ENCODE measurements at places on chromosomes 2 and 18.

DNA sequence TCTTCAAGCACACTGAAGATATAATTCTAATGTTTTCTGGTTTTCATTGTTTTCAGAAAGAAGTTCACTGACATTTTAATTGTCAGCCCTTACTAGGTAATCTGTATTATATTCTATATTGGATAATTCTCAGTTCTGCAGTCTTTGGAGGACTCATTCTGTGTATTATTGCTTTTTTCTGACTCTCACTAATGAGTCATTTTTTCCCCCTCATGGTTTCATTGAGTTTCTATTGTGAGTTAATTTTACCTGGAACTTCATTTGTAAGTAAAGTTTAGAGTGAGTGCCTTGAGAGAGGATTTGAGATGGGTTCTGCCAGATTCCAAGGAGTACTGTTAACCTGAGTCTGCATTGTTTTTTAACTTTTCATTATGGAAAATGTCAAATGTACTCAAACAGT is 90.4 kb upstream of the LYPD1 start:
- DNase-seq = no peak

DNA sequence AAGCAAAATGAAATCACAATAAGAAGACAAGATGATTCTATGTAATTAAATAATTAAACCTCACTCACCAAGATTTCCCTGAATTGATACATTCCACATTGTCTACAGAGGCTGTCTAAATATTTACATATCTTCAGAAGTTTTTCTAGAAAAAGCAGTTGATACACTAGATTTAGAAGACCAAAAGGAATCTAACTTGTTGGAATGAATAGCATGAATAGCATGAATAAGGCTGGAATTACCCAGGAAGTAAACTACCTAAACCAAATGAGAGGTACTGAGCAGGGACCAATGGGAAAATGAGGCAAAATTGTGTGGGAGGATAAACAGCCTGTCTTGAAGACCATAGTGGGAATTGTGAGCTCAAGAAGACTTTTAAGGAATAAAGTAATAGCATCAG is 479.7 kb downstream of the TXNL1 start:
- DNase-seq = no peak

DNA sequence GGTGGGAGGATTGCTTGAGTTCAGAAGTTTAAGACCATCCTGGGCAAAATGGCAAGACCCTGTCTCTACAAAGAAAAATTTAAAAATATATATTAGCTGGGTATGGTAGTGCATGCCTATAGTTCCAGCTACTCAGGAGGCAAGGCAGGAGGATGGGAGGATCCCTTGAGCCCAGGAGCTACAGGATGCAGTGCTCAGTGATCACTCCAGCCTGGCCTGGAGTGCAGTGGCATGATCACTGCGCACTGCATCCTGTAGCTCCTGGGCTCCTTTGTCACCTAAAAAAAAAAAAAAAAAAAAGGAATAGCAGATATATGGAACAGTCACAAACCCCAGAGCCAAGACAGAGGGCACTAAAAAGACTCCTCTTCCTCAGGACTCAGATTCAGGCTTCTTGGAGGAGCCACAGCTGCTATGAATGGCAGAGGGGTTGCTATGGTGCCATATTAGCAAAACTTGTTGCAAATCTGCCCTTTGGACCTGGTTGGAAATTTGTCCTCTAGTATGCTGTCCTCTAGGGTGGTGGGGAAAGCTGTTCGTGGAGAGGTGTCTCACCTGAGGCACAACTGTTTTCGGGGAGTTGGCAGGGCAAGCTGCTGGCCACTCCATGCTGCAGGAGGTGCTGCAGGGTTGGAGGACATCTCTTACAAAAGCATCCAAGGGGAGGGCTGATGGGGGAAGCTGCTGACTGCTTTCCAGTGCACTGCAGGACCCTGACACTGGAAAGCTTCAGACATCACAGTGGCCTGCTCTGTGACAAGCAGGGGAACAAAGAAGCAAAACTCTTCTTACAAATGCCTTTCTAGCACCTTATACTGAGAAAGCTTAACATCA is 22.7 kb downstream of the CYP20A1 start:
- DNase-seq = no peak

GRCh38 chr2:70043252-70043875 is 43.9 kb upstream of the PCBP1 start:
- peak; percentile 69 for DNase-seq

GRCh38 chr2:98731041-98731893 is at the start of gene MGAT4A:
Gene MGAT4A (minus strand): TSS chr2:98731132. CDS start chr2:98726332, 4,800 bp downstream.
- DNase-seq = peak; percentile 79

DNA sequence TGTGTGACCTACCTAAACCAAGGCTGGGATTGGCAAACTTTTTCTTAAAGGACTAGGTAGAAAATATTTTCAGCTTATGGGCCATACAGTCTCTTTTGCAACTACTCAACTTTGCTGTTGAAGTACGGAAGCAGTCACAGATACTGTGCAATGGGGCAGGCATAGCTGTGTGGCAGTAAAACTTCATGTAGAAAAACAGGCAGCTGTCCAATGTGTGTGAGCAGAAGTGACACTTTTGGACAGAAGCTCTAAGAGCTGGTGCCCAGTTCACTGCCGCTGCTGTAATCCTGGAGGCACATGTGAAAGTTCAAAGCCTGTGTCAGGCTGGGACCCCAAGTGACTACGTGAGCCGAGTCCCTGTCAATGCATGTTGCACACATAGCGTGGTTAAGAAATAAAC is 46.7 kb downstream of the MAPK4 start:
- DNase-seq = no peak

- no peak for DNase-seq
Observed at GRCh38 chr2:8067784-8068336, 614.0 kb upstream of the ID2 start.

GRCh38 chr2:1088192-1088860 is 137.7 kb downstream of the SNTG2 start:
- DNase-seq = no peak

- no peak for DNase-seq
Observed at GRCh38 chr2:199692489-199692888, 158.5 kb downstream of the FTCDNL1 start.

DNA sequence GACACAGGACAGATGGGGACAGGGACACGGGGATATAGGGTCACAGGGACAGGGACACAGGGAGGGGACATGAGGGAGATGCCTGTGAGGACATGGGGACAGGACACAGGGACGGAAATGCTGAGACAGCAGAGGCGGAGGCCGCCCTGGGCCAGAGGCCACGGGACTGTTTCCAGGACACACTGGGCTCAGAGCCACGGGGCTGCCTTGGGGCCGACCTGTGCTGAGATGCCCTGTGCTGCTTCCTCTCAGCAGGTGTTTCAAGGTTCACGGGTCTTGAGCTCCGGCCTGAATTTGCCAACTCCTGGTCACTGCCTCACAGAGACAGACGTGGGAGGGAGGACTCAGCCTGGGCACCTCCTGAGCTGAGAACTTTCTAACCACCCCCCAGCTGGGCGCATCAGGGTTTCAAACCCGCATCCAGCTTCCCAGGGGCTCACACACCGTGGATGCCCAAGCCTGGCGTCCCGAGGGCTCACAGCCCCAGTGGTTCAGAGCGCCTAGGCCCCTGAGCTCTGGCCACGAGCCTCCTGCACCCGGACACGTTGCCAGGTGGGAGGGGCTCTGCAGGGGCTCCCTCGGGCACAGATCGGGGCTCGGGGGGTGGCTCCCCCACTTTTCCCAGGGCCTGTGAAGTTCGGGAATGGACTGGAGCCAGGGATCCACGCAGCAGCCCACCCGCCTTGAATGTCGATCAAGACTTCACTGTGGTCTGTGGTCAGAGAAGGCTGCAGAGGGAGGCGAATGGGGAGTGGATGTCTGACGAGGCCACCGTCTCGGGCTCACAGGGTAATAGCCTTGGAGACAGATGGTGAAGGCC is 64.1 kb downstream of the SLC66A2 start:
- no peak for DNase-seq

GRCh38 chr2:54549917-54550518 is 93.9 kb downstream of the SPTBN1 start:
- DNase-seq = no peak

- no peak for DNase-seq
Observed at GRCh38 chr2:742221-742620, 65.0 kb upstream of the TMEM18 start.

- DNase-seq = no peak
Observed at GRCh38 chr2:222941510-222942032, 80.7 kb downstream of the ACSL3 start.

GRCh38 chr2:225400060-225400511 is 576 bp downstream of the NYAP2 start:
- no peak for DNase-seq

DNA sequence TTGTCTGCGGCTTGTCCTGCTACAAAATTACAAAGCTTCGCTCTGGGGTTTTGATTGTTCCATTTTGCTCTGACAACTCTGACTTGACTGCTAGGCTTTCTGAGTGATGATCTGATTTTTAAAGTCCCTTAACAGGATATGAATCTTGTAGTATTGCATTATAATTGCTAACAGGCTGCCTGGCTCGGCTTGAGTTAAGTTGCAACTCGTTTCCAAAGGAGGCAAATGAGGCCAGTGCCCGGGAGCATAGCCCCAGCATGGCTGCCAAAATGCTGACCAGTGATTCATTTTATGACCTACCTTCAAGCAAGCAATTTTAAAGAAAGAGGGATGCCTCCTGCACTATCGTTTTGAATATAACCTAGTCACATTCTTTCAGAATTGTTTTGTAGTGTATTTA is 135.4 kb downstream of the COL6A3 start:
- no peak for DNase-seq

GRCh38 chr2:233338046-233338445 is 16.2 kb upstream of the DGKD start:
- no peak for DNase-seq

GRCh38 chr18:10053861-10054260 is 140.0 kb downstream of the VAPA start:
- no peak for DNase-seq

DNA sequence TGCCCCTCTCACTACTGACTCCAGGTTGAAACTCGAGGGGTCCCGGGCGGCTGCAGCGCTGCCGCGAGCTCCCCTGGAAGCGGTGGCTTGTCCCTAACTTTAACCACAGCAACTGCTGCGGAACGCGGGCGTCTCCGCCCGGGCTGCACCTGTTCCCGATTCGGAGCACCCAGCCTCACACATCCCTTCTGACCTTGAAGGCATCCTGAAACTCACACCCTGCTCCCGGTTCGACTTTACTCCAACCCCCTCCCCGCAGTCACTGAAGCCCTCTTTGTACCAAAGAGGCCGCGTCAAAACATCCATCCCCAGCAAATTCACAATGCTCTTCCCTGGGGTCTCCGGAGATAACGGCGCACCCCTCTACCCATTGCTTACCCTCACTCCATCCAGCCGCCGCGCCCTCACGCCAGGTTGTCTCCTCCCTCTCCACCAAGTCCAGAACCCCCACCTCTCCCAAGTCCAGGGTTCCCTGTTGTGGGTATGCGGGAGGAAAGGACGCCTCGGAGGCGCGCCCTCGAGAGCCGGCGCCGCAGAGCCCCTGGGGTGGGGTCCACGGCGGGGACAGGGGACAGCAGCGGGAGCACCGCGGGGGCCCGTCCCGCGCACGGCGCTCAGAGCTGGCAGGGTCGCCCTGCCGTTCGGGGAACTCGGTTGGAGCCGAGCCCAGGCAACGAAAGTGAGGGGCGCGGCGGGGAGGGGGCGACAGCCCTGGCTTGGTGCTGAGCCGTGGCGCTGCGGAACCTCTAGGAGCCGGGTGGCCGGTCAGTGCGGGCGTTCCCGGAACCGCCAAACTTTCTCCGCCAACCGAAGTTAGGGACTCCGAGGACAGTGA is 934 bp downstream of the MYO5B start:
- DNase-seq = no peak

- DNase-seq = no peak
Observed at GRCh38 chr18:59917422-59917821, 17.6 kb downstream of the PMAIP1 start.

DNA sequence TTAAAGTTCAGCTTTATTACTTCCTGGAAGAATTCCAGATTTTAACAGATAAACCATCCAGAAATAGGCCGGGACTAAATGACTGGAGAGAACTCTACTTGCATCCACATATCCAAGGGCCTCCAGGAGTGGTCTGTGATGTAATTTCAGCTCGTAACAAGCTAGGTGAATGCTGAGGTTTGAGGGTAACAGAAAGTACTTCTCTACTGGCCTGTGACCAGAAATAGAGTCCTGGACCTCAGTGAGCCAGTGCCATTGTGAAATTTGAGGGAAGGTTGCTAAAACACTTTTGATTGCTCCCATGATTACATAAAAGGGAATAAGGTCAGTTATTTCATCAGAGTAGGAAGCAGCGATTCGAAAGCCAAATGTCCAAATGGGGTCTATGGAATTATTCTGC is 158.1 kb downstream of the DOCK10 start:
- DNase-seq = no peak

DNA sequence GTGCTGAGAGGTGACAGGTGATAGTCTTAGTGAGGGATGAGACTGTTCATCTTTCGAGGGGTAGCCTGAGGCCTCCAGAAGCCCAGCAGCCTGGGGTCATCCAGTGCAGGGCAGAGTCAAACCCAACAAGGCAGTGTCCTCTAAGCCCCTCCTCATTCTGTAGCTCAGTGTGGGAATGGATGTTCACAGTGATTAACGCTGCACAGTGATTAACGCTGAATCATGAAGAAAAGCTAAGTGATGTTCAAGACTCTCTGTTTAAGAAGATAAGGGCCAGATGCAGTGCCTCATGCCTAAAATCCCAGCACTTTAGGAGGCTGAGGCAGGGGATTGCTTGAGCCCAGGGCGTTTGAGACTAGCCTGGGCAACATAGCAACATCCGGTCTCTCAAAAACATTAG is 56.3 kb upstream of the LAPTM4A start:
- no peak for DNase-seq

- DNase-seq = no peak
Observed at GRCh38 chr2:186714611-186715010, 20.8 kb downstream of the FAM171B start.

GRCh38 chr18:59428018-59428417 is 69.0 kb upstream of the LMAN1 start:
- no peak for DNase-seq

- DNase-seq = no peak
Observed at GRCh38 chr2:55078956-55079355, 28.7 kb upstream of the RTN4 start.

DNA sequence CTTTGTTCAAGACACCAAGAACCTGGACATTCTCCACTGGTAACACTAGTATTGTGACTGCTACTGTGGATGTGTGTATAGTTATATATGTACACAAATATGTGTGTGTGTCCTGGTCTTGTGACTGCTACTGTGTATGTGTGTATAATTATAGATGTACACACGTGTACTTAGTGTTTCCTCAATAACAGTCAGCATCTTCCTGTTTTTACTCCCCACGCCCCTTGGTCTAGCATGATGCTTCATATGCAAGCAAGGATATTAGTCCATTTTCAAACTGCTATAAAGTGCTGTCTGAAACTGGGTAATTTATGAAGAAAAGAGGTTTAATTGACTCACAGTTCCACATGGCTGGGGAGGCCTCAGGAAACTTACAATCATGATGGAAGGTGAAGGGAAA is 802.7 kb downstream of the RNF144A start:
- no peak for DNase-seq

GRCh38 chr2:119760237-119760955 is 674 bp downstream of the PTPN4 start:
- DNase-seq = no peak
